ENCODE measurements at places on chromosomes 13 and 19.

GRCh38 chr13:109595471-109595870 lies 190.9 kb downstream of the IRS2 start:
- no peak for DNase-seq

GRCh38 chr13:53260594-53260993 lies 232.0 kb downstream of the OLFM4 start:
- no peak for DNase-seq

GRCh38 chr13:50589139-50589538 lies 254.4 kb downstream of the DLEU7 start:
- no peak for DNase-seq

GRCh38 chr13:93956426-93956825 lies 523.1 kb downstream of the DCT start:
- DNase-seq = no peak

DNA sequence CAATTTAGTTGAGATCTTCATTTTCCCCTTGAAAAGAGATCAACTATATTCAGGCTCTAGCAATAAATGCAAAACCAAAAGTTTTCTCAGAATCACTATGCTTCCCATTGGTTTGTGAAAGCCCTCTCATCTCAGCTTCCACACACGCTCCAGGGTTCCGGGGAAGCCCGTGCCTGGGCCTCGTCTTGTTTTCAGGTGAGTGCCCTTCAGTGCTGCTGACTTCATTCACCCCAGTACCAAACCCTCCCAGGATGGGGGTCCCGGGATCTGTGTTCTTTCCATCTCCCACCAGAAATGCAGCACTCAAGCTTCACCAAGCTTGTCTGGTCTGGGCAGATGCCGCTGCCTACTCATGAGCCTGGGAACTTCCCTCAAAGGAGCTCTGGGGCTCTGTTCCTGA lies 97.7 kb downstream of the TEX29 start:
- no peak for DNase-seq

GRCh38 chr19:56309511-56310185 lies 5.0 kb downstream of the ZSCAN5A start:
- DNase-seq = peak; percentile 9

DNA sequence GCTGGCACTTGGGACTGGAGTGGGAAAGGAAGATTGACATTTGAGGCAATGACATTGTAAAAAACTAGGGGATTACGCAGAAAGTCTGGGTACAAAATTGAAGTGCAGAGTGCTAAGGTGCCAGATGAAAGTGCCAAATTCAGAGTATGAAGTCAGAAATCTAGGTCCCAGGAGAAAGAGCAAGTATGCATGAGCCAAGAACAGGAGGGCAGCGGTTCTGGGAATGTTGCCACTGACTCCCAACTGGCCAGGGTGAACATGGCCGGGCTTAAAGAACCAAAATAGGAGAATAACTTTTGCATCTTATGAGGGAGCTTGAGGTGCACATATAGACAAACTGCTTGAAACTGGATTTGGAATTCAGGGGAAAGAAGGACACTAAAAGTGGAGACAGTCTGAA lies 495.8 kb upstream of the KLF12 start:
- no peak for DNase-seq

- no peak for DNase-seq
Measured at GRCh38 chr13:48562296-48563066, 29.6 kb upstream of the RCBTB2 start.

DNA sequence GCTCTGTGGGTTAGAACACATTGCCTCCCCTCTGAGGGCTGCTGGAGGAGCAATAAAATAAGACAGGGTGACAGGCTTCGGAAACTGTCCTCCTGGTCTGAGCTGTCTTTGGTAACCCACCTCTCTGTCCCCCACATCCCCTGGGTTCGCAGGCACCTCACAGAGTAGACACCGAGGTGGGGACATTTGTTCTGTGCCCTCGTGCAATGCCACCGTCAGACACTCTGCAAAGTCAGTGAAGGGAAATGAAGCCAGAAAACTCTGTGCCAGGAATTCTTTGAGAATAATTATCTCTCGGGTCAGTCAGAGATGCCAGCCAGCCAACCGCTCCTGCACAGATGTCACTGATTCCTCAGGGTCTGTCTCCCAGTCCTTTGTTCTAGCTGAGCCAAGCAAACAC lies 493.6 kb downstream of the FOXO1 start:
- no peak for DNase-seq

- no peak for DNase-seq
Measured at GRCh38 chr19:5358173-5358800, 17.7 kb upstream of the PTPRS start.

GRCh38 chr13:50220938-50221337 lies 205.7 kb downstream of the KCNRG start:
- no peak for DNase-seq

- DNase-seq = no peak
Measured at GRCh38 chr19:30540761-30541160, 168.6 kb downstream of the ZNF536 start.

GRCh38 chr13:114099918-114100445 lies 32.4 kb downstream of the RASA3 start:
- DNase-seq = no peak

Measured in stimulated activated CD8-positive, alpha-beta memory T cell treated with anti-CD3 and anti-CD28 coated beads, Interleukin-15, amount 100 ng/mL, for 24 hours (primary cell).